ENCODE measurements at places on chromosomes 5 and 9. TPM values are rescaled to one million over a fixed set of nuclear protein-coding genes. Genes with fewer than 3 reads are reported as not detected.
A peak's percentile ranks its signal among the peaks of the same experiment; 100 is the strongest.

DNA sequence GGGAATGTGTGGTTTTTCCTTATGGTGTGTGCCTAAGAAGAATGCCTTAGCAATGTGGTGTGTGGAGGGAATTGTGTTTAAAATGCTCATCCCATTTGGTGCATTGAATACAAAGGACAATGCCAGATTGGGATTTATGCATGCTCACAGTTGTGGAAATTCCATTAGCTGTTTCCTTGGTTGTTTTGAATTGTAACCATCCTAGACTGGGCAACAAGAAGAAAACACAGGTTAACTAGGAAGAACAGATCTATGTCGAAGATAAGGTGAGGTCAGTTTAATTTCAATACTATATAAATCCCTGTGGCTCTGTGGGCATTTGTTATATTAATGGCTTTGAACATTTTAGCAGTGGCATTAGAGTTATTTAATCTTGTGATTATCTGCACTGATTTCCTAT lies 266.8 kb downstream of the MAT2B start:
- no peak for DNase-seq

- DNase-seq = no peak
Observed at GRCh38 chr9:135889564-135890189, 17.7 kb downstream of the CAMSAP1 start.

DNA sequence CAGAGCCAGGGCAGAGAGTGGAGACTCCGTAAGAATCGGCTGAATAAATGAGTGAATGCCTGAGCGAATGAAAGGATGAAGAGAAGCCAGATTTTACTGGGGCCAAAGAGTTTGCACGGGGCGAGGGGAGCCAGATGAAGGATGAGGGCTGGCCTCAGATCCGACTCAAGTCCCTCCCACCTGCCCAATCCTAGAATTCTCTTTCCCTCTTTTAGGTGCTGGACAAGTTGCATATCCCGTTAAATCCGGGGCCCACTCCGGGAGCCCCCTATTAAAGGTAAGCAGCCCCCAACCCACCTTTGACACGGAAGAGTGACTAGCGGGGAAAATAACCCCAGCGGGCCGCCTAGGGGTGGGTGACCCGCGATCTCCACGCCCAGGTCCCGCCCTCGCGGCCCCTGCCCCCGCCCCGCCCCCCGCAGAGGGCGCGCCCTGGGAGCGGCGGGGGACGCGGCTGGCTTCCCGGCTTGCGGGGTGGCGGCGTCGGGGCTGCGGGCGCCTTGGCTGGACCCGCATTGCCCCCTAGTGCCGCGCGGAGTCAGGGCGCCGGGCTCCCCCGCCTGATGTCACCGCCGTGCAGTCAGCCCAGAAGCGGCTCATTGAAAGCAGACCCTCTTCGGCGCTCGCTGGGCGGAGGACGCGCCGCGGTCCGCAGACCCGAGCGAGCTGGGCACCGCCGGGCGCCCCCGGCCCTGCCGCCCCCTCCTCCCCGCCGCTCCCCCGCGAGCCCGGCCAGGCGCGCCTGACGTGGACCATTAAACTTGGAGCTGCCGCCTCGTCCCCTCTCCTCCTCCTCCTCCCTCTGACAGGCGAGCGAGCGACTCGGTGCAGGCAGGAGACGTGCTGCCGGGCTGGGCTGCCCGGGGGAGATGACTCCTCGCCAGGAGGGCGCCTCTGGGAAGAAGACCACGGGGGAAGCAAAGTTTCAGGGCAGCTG lies at the start of gene ADRA1B:
Gene ADRA1B (plus strand): TSS at position 579 of the 937 bp plus-strand sequence. CDS start 424 bp downstream, outside the sequence.
- DNase-seq = peak; percentile 63

DNA sequence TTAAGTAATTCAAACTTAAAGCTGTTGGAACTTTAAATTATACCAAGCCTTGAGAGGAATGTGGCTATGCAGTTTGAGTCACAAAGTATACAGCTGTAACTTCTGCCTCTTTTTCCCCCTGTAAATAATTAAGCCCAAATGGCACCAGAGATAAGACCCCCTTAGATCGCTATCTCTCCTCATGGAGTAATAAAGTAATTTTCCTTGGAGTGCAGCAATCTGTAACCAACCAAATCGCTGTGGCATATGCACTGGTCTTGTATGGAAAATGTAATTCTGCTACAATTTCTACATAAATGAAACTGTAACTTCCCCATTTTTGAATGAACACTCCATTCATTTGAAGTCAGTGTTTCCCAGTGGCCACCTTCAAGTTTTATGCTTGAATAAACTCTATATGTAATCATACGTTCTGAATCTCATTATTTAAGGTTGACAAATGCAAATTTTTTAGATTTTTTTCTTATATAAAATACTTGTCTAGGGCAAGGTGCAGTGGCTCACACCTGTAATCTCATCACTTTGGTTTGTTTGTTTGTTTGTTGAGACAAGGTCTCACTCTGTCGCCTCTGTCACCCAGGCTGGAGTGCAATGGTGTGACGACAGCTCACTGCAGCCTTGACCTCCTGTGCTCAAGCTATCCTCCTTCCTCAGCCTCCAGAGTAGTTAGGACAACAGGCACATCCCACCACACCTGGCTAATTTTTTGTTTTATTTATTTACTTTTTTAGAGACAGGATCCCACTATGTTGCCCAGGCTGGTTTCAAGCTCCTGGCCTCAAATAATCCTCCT lies 12.3 kb downstream of the SUSD1 start:
- no peak for DNase-seq

DNA sequence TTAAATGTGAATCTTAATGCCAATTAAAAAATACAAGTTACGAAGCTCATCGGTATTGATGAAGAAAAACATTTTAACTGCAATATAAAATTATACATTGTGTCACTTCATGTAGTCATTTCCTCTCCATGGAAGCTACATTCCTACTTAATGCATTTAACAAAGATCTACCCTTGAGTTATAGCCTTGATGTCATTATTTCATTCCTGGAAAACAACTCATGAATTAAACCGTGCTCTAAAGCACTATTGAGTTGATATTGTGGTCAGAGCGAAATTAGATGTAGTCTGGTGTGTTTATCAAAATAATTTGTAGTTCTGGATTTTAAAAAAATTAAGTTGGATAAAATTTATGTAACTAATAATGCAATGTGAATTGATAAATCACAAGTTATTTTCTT lies 11.1 kb downstream of the C5orf47 start:
- no peak for DNase-seq

- DNase-seq = no peak
Observed at GRCh38 chr9:93061791-93062763, 3.6 kb downstream of the SUSD3 start.

GRCh38 chr9:22107202-22108045 lies 98.3 kb upstream of the CDKN2B start:
- peak; percentile 77 for DNase-seq

GRCh38 chr9:127074561-127075548 lies 47.6 kb downstream of the ANGPTL2 start:
- no peak for DNase-seq

- peak; percentile 90 for DNase-seq
Observed at GRCh38 chr5:139710319-139711066, 62.3 kb downstream of the CXXC5 start.

DNA sequence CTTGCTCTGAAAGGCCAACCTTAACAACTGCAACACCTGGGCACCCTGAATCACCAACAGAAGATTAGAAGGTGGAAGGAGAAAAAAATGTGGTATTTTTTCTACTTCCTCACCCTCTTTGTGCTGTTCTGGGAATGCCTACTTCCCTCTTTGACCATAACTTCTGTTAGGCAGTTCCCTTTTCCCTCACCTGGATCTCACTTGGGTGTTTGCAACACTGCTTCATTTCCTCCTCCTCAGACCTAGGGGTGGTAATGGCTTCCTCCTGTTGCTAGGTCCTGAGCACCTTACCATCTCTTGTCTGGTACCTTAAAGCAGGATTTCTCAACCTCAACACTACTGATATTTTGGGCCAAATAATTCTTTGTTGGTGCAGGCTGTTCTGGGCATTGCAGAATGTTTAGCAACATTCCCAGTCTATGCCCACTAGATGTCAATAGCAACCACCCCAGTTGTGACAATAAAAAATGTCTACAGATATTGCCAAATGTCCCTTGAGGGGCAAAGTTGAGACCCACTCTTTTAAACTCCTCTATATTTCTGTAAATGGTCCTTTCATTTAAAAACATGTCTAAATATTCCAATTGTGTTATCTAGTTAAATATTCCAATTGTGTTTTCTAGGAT lies 300.0 kb upstream of the VLDLR start:
- DNase-seq = no peak

GRCh38 chr5:133291524-133291923 lies 239.7 kb downstream of the HSPA4 start:
- no peak for DNase-seq

DNA sequence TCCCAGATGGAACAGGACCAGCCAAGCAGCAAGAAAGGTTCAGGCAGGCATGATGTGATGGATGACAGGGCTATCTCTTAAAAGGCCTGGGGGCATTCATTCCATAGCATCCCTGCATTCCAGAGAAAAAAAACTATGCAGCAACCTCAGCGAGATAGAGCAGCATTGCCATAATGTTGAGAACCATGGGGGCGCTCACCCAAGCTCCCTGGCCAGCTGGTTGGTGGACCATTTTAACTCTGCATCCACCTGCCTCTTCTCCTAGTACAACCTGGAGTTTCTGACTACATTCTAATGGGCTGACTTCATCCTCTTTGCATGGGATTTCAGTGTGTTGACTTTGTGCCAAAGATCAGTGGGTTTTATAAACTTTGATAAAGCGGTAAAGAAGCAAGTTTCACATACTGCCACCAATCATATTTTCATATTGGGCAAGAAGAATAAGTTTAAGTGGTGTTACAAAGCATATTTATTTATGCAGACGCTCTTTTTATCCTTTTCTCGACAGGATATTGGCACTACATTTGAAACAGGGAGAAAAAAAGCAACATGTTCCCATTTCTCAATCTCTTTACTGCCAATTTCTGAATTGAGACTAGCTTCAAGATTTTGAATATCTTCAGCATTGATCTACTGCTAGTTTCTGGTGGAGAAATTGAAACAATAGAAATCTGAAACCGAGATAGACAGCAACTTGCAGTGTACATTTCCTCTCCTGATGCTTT lies 378.3 kb upstream of the WWC1 start:
- DNase-seq = peak; percentile 63

DNA sequence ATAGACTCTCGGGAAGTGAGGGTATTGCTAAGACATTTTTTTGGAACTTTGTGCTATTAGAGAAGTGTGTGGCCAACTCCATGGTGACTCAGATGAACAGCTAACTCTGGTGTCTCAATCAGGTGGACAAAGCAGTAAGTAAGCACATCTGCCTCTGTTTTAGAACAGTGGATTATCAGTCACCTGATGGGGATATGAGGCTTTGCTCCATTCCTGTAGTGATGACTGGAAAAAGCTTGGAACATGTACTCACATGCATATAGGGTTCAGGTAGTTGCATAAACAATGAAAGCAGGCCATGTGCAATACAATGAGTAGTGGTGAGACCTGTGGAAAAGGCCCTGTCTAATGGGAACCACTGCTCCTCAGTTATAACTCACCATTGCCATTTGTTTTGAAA lies 168.2 kb upstream of the FBN2 start:
- DNase-seq = no peak

GRCh38 chr9:121619545-121620324 lies 31.7 kb upstream of the DAB2IP start:
- DNase-seq = no peak

- DNase-seq = no peak
Observed at GRCh38 chr5:111434800-111435199, 77.5 kb downstream of the STARD4 start.

GRCh38 chr9:138022121-138022741 lies 144.6 kb downstream of the CACNA1B start:
- DNase-seq = no peak

DNA sequence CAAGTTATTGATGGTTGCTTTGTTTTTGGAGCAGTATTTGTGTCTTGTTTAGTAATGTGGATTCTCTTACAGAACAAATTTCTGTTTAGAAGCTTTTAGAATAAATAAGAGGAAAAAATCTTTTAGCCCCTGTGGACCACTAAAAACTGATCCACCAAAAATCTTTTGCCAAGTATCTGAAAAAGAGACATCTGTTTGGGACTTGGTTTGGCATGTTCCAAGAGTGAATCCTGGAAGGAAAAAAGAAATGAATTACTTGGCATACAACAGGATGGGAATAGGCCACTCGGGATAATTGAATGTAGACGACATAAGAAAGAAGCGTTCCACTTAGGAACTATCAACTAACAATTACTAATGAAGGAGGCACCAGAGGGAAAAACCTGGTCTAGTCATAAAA lies 1350.1 kb upstream of the C9orf72 start:
- no peak for DNase-seq

- peak; percentile 90 for DNase-seq
Observed at GRCh38 chr5:83474161-83474796, 2.7 kb downstream of the VCAN start.

- no peak for DNase-seq
Observed at GRCh38 chr9:106583751-106584150, 279.2 kb upstream of the ZNF462 start.

- no peak for DNase-seq
Observed at GRCh38 chr9:105860516-105860915, 166.2 kb downstream of the TMEM38B start.

The PDE6A gene
- total RNA-seq = 0.02 TPM

The MLANA gene
- total RNA-seq = not detected

The PCDHB9 gene
- total RNA-seq = 1.6 TPM

The LRRC19 gene
- not detected for total RNA-seq

The C5orf58 gene
- not detected for total RNA-seq

The LCN12 gene
- total RNA-seq = 1.2 TPM

The FAXDC2 gene
- total RNA-seq = 3.4 TPM

The RFX3 gene
- 3.1 TPM for total RNA-seq

The UNC5A gene
- 0.12 TPM for total RNA-seq

The BRD8 gene
- 24.3 TPM for total RNA-seq

The F12 gene
- total RNA-seq = 1.7 TPM

The PCDHAC2 gene
- total RNA-seq = 0.17 TPM

The IFT74 gene
- 17.1 TPM for total RNA-seq

The BRD9 gene
- 37.3 TPM for total RNA-seq

Measured in M059J (cell line).